Mucosa of descending colon (tissue), 3 donors: ENCODE measurements at places on chromosomes 7 and 10. TPM values are rescaled to one million over a fixed set of nuclear protein-coding genes. Genes with fewer than 3 reads are reported as not detected.

Gene ZNF727
- total RNA-seq = 4.3 TPM

Gene TSPAN12
- total RNA-seq = 35.6 TPM

GRCh38 chr10:106799776-106800175, 364.7 kb downstream of the SORCS1 start:
- DNase-seq = no peak

- DNase-seq = peak; percentile 9
Observed at GRCh38 chr10:5512881-5513612, 11.7 kb upstream of the CALML3 start.
